ENCODE measurements at places on chromosomes 3 and 15.

DNA sequence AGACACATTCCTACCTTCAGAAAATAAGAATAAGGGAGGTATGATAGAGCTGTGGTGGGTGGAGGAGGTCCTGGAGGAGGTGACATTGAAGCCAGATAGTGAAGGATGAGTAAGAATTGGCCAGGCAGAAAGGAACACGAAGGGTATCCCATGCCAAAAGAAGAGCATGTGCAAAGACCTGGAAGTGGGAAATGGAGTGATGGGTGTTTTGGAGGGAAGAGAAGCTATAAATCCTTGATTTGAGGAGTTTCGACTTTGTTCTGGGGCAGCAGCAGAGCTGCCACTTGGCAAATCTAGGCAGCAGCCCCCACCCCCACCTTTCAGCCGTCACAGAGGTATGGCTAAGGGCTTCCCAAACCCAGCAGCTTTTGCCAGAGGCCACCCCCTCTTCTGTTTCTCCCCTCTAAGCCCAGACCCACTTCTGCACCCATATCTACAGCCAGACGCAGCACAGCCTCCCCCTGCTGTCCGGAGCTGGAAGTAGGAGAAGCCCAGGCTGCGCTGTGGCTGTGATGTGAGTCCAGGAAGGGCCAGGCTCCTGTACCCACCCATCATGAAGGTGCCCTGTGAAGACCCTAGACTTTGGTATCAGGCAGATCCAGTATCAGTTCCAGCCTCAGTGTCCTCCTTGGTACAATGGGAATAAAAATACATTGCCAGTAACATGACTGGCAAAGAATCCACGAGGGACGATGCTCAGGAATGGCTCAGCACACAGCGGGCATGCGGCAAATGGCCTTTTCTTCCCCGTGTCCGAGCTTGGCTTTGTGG is 188.7 kb upstream of the LINGO1 start:
- DNase-seq: peak; percentile 52

- no peak for DNase-seq
Measured at GRCh38 chr15:74723754-74724334, 1.5 kb downstream of the CYP1A1 start.

DNA sequence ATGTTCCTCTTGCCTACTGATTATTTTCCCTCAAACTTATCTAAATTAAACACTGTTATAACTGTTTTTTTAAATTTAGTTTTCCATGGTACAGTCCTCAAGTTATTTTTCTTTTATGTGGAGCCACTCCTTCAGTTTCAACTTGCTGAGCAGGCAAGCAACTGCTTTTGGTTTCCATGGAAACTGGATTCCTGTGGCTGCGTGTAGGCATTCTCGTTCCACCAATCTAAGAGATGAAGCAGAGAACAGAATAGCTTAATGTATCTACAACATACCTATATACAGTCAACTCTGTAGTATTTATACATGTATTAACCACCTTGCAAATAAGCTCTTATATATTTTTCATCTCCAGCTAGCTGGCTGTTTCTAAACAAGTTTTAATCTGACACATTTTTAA is 25.8 kb upstream of the ANXA2 start:
- DNase-seq: no peak

DNA sequence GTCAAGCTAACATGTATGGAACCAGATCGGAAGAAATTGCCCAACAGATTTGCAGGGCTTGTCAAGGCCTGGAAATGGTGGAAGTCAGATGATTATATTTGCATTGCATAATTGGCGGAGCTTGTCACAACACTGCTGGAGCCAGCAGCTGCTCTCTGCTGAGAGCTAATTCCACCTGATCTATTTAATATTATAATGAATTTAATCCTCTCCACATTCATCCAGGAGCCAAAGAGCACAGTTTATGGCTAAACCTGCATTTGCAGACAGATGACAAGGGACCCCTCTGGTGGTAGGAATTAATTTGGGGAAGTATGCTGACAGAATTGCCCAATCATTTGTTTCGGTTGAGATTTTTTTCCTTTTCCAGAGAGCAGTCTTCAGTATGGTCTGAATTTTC is 730.2 kb downstream of the TUSC7 start:
- DNase-seq: no peak

GRCh38 chr3:196219194-196219969 is 3.0 kb downstream of the SLC51A start:
- DNase-seq: peak; percentile 65

GRCh38 chr15:44317423-44318058 is 29.0 kb downstream of the GOLM2 start:
- no peak for DNase-seq

GRCh38 chr3:42410370-42411131 is at the start of gene LYZL4:
TSS of gene LYZL4 (minus strand) at chr3:42410610. CDS start at chr3:42407251, 3,359 bp downstream.
- no peak for DNase-seq

DNA sequence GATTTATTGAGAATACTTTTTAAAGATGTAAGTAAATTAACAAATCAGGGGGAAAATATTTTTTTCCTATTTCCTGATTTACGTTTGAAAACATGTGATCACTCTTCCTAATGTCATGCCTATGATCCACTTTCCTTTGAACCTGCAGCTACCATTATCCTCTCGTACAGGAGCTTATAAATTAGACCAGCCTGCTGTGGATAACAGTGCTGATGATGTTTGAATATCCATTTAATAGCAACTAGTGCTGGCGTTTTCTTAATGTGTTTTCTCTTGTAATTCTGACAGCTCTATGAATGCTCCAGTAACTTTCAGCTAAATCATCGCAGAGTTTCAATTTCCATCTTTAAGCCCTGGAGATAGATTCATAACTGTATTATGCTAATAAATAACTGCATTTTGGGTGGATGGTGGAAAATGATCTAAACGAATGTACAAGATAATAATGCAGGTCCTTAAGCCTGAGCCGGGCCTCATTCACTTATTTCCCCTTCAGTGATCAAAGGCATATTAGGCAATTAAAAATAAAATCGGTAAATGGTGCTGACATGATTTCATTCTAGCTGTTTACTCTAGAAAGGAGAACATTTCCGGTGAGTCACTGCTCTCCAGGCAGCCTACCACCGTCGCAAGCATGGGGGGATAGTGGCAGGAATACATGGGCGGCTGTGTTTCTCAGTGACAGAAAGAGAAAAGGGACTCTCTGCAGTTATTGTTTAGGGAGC is 58.5 kb upstream of the SLC24A5 start:
- DNase-seq: no peak

DNA sequence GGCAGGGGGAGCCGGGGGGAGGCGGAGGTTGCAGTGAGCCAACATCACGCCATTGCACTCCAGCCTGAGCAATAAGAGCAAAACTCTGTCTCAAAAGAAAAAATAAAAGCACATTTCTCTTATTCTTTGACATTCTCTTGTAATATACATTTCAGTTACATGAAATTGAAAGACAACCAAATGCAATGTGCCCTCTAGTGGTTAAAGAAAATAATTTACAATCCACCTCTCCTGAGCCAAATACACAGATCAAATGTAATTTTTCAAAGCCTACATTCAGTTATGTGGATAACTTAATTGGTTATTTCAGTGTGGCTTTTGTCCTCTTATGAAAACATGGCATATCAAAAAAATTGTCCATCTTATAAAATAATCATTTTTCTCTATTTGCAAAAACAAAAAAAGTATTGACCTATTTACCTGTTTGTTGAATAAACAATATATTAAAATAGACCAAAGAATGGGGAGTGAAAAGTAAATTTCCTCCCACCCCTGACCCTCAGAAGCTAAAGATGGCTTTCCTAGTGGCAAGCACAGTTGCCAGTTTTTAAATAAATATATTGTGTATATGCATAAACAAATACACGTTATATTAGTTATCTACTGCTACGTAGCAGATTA is 14.2 kb upstream of the U2SURP start:
- DNase-seq: no peak

DNA sequence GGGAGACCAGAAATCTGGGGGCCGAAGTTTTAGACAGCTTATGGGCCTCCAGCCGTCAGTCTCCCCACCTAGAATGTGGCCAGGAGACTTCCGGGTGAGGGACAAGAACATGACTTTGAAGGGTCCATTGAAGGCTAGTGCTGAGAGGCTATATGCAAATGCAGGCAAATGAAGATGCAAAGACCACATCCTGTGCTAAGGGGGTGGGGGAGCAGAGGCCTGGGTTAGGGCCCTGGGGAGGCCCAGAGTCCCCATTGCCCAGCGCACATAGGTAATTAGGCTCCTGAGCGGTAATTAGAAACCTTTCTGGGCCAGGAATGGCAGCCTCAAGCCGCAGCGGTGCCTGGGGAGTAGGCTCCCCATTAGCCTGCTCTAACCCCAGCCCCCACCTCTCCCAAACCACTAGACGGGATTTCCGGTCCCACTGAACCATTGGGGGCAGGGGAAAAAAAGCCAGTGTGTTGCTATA is 6.8 kb downstream of the CSK start:
- DNase-seq: peak; percentile 62

DNA sequence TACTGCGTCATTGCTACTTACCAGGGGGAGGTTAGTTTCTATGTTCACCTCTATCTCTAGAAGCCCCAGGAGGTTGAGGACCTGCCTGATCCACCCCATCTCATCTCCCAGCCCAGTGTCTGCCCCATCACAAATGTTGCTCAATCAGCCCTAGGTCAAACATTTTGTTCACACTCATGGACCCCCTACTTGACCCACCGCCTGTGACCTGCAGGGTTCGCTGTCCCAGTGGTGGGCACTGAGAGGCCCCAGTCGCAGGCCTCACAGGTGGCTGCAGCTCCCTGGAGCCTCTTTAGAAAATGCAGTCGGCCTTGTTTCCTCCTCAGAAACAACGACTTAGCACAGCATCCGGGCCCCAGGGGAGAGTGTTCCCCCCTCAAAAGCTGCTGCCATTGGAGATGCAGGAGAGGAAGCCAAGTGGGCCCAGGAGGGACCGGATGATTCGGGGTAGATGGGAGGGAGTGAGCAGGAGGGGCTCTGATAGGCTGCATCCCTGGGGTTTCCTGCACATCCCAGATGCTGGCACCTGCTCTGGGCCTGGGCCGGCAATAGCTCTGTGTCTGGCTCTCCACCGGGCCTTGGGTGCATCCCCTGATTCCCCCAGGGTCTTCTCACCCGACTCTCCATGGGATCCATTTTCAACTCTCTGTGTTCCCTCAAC is 18.4 kb upstream of the INSYN1 start:
- DNase-seq: no peak

DNA sequence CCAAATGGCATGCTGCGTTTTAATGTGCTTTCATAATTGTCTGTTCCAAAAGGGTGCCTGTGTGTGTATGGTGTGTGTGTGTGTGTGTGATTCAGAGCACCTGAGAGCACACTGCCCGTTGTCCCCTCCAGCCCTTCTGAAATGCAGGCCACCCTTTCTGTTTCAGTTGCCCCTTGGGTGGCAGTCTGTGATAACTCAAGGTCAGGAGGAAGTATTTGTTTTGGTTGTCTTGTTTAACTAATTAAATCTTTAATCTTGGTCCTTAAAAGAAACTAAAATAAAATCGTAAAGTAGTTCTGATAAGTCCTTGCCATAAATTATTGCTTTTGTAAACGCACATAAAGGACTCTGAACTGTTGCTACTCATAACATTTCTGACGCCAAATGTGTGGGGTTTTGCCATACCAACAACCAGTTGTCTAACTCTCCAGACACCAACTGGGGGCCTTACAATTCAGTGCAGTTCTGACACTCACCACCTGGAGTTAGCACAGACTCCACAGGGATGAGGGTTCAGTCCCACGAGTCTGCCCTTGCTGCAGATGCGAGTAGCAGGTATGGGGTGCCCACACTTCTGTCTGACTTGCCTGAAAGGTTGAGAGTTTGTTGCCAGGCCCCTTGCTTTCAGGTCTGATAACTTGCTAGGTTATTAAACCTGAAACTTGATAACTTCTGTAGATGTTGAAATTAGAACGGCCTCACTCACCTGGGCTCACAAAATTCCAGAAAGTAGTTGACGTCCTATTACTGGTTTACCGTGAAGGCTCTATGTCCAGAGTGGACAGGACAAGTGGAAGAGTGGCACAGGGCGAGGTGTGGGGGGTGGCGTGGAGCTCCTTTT is 157.3 kb downstream of the IGF1R start:
- DNase-seq: no peak

DNA sequence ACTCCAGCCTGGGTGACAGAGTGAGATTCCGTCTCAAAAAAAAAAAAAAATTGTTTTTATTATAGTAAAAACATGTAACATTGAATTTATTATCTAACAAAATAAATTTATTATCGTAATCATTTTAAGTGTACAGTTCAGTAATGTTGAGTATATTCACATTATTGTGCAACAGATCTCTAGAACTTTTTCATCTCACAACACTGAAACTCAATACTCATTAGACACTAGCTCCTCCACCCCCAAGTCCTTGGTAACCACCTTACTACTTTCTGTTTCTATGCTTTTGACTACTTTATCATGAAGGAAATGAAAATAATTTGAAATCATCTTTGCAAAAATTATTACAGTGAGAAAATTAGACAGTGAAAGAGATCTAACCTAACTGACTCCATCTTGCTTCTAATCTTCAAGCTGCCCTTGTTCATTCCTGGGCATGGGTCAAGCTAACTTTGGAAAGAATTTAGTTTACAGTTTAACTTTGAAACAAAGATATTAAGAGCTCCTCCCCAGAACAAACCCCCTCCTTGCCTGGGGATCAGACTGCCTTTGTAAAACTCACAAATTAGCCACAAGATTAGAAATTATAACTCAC is 15.0 kb upstream of the FYCO1 start:
- DNase-seq: no peak

DNA sequence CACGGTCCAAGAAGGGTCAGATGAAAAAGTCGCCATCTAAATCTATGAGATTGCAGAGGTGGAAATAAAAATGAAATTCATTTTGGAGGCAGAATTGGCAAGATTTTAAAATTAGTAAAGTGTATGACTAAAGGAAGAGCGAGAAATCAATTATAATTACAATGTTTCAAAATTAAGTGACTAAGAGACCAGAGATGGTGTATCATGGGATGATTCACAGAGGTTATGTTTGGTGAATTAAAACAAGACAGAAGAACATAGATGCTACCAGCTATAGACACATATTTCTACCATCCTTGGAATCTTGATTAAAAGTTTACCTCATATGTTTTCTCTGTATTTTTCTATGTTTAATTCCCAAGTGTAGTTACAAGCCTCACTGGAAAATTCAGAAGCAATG is 308.9 kb upstream of the DNAJC19 start:
- no peak for DNase-seq

GRCh38 chr3:173214576-173214975 is 73.5 kb upstream of the SPATA16 start:
- DNase-seq: no peak

- no peak for DNase-seq
Measured at GRCh38 chr3:102200126-102200525, 234.7 kb upstream of the ZPLD1 start.

DNA sequence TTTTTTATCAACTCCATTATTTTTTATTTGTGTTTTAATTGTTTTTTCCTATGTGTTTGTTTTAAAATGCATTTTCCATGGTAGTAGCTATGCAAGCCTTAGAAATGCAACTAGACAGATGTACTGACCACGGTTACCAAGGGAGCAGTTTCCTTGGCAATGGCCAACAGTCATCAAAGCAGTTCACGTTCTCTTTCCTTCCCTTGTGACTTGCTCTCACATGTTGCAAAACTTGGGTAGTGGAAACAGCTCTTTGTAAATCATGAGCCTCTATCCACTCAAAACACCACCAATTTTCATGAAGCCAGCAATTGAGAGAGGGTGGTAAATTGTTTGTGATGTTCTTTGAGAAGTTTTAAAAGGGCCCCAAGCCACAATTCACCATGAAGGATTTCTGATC is 499.4 kb upstream of the MDFIC2 start:
- DNase-seq: no peak
